Muscle of leg (tissue), 16 donors: ENCODE measurements at places on chromosomes 7 and 10.

GRCh38 chr7:36309716-36310115, 79.9 kb upstream of the ANLN start:
- no peak for DNase-seq

- DNase-seq, result no peak
Measured at GRCh38 chr7:99452541-99452940, 13.4 kb downstream of the ATP5MF start.

GRCh38 chr10:63628526-63629362, 107.5 kb downstream of the REEP3 start:
- peak; percentile 87 for DNase-seq

DNA sequence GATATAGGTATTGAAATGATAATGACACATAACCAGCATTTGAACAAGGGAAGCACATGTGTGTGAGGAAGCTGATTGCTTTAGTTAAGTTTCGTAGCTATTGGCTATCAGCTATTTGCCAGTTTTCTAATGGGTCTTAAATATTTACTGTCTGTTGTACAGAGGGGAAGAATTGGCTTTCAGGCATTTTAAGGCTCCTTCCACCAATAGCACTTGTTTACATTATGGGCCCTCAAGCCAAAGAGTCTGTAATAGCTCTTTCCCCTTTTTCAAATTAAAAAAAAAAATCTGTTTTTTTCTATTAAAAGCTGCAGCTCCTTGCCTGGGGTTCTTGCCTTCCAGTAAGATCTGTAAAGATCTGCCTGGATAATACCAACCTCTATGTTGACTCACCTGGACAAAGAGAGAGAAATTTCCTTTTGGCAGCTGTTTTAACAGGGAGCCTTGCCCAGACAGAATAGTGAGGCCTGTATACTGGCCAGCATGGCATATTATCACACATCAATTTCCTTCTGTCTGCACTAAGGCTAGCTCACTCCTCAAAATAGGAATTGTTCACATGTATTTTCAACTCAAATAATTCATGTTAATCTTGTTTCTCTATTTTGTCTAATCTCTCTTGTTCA, 104.7 kb upstream of the LRGUK start:
- peak; percentile 29 for DNase-seq

DNA sequence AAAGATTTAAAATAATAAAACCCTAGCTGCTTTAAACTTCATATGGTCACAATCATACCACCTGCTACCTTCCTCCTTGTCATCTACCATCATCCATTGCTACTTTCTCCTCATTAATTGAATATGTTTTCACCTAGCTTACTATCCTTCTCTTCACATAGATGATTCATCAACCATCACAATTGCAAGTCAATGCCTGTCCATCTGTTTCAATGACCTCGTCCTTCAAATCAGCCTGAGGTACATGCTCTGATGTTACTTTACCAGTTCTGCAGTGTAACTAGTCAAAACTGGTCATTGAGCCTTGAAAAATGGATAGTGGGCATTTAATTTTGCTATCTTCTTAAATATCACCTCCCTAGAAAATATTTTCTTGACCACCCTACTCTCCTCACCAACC, 164.7 kb downstream of the SEMA3E start:
- DNase-seq, result no peak
